ENCODE measurements at places on chromosomes 1 and 21.

- no peak for DNase-seq
Measured at GRCh38 chr1:22750685-22751051, 40.0 kb downstream of the EPHB2 start.

DNA sequence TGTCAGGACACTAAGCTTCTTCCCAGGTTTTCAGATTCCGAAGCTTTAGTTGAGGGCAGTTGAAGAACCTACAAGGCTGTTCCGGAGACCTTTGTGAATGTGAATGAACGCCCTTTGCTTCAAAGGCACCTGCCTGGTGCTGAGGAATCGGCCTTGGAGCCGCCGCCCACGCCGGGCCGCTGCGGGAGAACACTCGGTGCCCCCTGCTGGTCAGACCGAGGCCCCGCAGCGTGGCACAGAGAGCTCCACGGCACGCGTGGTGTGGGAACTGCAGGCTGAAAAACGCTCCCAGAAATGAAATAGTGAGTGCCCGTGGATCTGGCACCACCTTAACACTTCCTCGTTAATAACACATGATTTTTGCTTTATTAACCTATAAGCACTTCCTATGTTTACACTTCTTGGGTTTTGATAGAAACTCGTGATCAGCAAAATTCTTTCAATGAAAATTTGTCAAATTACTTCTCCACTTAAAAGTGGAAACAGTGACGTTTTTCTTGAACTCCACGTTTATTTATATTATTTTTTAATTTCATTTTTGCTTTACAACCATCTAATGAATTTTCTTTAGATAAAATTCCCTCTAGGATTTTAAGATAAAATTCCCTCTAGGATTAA is 460.6 kb downstream of the DSCAM start:
- DNase-seq, result peak; percentile 7

DNA sequence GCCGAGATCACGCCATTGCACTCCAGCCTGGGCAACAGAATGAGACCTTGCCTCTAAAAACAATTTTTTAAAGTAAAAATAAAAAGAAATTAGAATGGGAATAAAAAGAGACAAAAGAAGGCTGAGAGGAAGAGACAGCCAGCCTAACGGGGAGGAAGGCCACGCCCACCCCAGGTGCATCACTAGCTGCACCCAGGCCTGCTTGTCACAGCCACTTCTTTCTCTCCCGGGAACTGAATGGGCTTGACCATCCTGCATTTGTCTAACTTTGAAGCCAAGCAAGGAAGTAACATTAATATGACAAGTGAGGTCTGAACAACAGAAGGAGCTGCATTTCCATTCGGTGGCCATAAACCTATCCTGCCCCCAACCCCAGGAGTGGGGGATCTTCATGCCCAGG is 20.8 kb upstream of the EFNA1 start:
- peak; percentile 52 for DNase-seq

- no peak for DNase-seq
Measured at GRCh38 chr1:184893695-184894094, 80.6 kb downstream of the NIBAN1 start.

GRCh38 chr1:29519788-29520110 is 283.4 kb downstream of the PTPRU start:
- no peak for DNase-seq

GRCh38 chr21:33286600-33287456 is 20.7 kb downstream of the IL10RB start:
- DNase-seq, result no peak

DNA sequence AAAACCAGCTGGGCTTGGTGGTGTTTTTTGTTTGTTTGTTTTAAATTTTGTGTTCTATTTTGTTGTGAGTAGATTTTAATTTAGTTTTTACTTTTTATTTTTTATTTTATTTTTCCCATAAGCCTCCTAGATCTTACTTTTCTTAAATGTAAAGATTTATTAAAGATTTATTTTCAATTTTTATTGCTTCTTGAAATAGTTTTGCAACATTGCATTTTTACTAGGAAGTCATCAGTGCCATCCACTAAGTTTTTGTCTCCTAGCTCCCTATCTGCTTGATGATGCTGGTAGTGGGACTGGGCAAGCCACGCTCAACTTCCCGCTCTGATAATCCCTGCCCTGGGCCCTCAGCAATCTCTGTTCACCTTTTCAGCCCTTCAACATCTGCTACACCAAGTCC is 175.4 kb downstream of the CDC7 start:
- DNase-seq, result no peak

All from OCI-LY7 (cell line).